Stimulated activated CD4-positive, alpha-beta T cell treated with anti-CD3 and anti-CD28 coated beads, Interleukin-1b, Interleukin-23, amount 100 ng/mL, for 1 hour (primary cell): ENCODE measurements at places on chromosomes 4 and X.

- DNase-seq: no peak
Measured at GRCh38 chrX:20952180-20952579, 422.0 kb upstream of the CNKSR2 start.

DNA sequence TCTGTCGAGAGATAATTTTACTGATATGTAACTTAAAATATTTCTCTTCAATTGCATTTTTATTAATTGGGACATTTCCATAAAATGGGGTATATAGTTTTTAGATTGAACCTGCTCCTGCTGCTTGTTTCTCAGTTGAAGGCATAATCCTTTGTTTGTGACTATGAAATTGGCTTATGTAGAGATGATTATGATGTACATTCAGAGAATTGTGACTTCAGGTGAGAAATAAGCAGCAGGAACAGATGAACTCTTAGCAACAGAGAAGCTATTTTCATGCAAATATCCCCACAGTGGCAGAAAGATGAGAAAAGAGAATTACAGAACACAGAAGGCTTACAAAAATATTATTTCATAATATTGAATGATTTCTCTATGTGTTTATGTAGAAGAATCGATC lies 1499.5 kb upstream of the ADGRL3 start:
- DNase-seq: no peak

- no peak for DNase-seq
Measured at GRCh38 chrX:143500751-143501150, 16.5 kb downstream of the SPANXN3 start.

GRCh38 chrX:44332437-44332836 lies 11.0 kb downstream of the EFHC2 start:
- no peak for DNase-seq

DNA sequence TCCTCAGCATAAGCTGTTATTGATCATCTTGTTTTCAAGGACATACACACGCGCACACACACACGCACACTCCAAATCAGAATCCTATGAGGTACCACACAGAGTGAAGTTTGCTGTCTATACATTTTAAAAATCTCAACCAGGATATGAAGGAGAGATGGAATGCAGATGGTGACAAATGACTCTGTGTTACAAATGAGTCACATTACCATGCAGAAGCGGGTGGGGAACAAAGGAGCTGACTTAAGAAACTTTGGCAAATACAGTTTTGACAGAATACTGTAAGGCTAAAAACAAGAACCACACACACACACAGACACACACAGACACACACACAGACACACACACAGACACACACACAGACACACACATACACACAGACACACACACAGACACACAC lies 81.7 kb downstream of the RELL1 start:
- no peak for DNase-seq

DNA sequence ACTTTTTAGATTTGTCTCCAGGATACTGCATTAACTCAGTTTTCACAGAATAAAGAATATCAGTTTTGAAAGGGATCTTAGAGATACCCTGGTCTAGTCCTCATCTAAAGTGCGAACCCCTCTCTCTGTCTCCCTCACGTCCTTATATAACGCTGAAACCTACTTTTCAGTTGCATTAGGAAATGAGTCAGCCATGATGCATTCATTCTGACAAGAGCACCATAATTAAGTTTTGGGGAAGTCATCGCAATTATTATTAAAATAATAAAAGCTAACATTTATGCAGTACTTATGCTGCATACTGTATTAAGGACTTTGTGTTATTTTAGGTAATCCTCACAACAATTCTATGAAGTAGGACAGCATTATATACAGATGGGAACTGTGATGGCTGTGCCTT lies 116.1 kb downstream of the REELD1 start:
- no peak for DNase-seq

DNA sequence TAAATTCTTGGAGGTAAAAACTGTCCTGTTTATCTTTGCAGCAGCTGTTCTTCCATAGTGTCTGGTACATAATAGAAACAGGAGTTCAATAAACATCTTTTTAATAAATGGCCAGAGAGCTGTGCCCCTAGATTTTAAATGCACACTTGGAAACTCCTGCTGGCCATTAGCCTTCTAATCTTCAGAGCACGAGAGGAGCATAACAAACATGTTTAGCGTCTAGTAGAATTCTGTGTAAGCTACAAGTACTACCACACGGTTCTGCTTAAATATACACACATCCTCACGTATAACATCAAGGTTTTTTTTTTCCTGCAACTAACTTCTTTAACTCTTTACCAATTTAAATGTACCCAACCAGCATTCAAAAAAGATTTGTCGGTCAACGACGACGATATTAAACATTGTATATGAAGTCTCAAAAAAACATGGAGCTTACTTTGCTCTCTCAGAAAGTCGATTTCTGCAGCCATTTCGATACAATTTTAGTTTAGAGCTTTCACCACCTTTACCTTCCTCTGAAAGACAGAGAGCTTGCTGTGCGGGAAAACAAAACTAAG lies 628 bp downstream of the SCLT1 start:
- no peak for DNase-seq

DNA sequence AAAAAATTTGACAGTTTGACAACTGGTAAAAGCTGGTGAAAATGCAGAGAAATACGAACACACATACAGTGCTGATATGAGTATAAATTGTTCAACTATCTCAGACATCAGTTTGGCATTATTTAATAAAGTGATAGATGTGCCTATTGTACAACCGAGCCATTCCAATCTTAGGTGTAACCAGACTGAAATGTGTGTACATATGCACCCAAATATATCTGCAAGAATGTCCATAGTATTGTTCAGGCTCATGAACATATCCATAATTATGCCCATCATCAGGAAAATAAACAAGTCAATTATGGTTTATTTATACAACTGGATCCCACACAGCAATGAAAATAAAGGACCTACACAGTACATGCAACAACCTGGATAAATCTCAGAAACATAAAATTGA lies 188.9 kb upstream of the DDX53 start:
- no peak for DNase-seq

DNA sequence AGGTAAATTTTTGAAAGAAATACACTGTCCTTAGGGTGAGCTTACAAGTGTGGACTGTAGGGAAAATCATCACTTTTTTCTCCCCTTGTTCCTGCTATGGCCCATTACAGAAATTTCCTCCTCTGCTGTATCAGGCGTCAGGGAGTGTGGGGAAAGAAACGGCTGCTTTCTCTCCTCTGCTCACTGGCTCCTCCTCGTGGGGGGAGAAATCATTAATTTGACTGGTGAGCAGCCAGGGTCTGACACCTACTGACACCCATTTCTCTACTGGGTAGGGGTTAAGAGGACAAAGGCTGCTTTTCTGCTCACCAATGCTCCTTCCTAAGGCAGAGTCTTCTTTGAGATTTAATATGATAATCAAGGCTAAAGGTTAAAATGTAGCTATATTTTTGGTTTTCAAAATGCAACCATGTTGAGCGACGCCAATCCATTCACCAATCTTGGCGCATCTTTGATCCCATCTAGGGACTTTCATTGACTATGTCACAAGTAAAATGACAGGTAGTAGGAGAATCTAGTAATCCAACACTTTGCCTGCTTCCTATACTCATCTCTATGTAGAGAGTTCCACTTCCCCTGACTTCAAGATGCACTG lies 25.1 kb downstream of the SETD7 start:
- DNase-seq: peak; percentile 35

- no peak for DNase-seq
Measured at GRCh38 chrX:22396408-22396807, 123.7 kb downstream of the CBLL2 start.

DNA sequence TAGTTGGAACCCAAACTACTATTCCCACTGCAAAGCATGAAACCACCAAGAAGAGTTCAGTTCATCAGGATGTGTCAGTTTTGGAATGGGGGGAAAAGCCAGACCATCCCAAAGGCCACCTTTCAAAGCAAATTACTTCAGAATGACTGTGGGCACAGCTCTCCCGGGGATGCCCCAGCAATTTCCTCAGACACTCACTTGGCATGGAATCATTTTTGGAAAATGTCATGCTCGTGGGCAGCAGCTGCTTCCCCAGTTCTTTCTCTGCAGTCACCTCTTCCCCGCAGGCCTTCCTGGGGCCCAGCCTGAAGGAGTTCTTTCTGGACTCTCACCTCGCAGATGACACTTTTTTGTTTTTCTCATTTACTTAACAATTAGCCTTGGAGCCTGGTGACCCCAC lies 350.3 kb downstream of the NR3C2 start:
- no peak for DNase-seq

GRCh38 chr4:82811838-82812341 lies 13.3 kb upstream of the SCD5 start:
- no peak for DNase-seq

DNA sequence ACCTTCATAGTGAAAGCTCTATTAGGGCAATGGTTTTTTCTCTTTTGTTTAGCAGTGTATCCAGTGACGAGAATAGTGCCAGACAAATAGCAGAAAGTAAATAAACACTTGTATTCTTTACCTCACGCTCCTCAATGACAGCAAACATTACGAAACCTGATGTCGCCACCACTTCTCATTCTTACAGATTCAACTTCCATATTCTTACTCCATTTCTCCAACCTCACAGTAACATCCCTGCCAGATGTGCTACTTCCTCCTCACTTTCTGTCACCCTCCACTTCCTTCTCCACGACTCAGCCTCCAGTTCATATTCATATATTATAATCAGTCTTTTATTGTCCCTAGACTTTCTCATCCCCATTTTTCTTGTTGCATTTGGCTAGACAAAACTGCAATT lies 1956.2 kb upstream of the AGA start:
- DNase-seq: no peak

GRCh38 chr4:37890801-37891259 lies at the start of gene TBC1D1:
Gene TBC1D1 (plus strand): TSS chr4:37891084. CDS start chr4:37902096, 11,012 bp downstream.
- peak; percentile 14 for DNase-seq

DNA sequence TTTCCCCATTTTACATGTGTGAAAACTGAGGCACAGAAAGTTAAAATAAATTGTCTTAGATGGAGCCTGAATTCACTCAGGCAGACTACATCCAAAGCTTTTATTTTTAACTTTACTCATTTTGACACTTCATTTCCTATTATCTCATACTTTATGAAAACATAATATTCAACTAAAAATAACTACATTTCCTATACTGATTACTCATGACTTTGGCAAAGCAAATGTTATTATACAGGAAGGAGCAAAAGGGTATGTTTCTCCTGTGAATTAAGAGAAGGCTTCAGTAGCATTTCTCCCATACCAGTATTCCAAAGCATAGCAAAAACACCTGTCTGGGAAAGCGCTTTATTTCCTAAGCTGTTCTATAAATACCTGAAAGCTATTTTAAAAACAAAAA lies 178.6 kb downstream of the ADAMTS3 start:
- DNase-seq: no peak

GRCh38 chr4:53507058-53507457 lies 84.2 kb downstream of the LNX1 start:
- DNase-seq: no peak

DNA sequence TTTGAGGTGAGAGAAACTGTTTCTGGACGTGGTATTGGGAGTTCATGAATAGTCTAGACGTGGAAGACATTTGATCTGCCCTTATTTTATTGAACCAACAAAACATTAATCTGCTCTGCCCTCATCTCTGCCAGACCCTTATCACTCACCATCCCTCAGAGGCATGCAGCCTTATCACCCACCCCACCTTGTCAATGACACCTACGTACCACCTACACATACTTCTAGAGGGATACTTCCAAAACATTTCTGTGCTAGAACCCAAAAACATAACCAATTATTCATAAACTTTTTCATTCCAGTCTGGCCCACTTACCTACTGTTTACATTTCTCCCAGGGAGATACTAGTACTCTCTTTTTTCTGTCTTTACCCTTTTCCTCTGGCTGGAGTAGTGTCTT lies 105.2 kb downstream of the RS1 start:
- no peak for DNase-seq

DNA sequence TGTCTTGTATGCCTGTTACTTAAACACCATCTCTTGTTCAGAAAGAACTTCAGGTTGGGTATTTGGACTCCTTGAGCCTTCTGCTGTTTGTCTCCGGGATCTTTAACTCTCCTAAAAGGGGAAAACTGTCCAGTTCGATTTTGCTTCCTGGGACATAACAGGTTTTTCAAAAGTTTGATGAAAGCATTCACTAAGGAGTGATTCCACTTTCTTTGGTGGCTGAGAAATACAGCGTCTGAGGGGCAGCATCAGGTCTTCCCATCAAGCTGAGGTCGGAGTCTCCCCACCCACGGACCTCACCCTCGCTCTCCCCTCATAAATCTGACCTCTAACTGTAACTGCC lies 1.4 kb downstream of the AFAP1 start:
- DNase-seq: no peak

GRCh38 chrX:136639506-136640176 lies 8.3 kb upstream of the CD40LG start:
- DNase-seq: no peak

- DNase-seq: no peak
Measured at GRCh38 chrX:23726191-23726590, 16.9 kb downstream of the ACOT9 start.

DNA sequence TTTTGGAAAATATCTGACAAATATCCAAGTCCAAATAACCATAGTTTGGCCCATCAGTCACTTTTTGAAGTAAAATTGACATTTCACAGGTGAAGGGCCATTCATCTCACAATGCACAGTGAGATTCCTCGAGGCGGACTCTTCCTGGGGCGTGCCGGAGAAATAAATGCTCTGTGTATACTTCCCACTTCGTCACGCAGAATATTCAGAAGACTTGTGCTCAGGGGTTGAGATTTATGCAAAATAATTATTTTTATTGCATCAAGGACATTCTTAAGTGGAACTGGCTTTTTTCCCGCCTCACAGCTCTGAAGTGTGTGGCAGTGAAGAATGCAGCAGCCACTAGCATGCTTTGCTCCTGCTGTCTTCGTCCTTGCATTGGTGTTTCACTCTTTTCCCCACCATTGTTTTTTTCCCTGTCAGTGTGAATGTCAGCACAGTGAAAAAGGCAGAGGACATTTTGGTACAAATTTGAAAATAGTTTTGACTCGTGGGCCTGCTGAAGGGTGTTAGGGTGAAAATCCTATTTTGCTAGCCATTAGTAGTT lies 70.6 kb downstream of the FAM193A start:
- DNase-seq: no peak

DNA sequence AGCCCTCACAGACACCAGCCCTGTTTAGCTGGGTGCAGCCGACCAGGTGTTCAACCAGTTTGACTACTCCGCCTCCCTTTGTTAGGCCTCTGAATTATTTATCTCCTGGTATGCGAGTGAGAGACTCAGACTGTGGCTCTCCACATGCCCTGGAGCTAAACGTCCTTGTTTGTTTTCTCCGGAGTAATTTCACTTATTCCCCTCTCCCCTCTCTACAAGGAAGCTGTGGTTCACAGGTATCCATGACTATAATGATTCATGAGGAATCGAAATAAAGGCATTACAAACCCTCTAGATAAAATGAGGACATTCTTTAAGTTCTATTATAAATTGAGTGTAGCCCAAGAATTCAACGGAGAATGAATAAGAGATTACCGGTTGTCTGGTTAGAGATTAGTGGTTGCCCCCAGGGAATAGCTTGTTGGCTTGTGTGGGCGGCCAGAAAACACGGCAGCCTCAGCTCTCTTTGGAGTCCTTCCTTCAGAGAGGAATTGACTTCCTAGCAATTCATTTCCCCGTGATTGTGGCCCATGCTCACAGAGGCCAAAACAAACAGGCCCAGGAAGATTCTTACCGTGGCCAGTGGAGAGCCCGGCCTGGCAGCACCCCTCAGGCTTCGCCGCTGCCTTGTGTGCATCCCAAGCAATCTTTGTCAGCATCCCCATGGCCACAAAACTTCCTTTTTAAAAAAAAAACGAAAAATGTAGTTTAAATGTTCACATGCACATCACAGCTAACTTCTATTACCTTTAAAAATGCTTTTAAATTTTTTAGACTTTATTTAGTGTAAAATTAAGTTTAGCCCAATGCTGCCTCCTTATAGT lies 60.2 kb upstream of the CBR4 start:
- DNase-seq: no peak

GRCh38 chr4:111696505-111696904 lies 448.7 kb upstream of the FAM241A start:
- DNase-seq: no peak
